ENCODE measurements at places on chromosomes 11 and 22.

GRCh38 chr11:70233034-70233433 is 29.9 kb downstream of the FADD start:
- DNase-seq = no peak

- DNase-seq = no peak
Measured at GRCh38 chr22:39089928-39090327, 7.1 kb upstream of the APOBEC3H start.

DNA sequence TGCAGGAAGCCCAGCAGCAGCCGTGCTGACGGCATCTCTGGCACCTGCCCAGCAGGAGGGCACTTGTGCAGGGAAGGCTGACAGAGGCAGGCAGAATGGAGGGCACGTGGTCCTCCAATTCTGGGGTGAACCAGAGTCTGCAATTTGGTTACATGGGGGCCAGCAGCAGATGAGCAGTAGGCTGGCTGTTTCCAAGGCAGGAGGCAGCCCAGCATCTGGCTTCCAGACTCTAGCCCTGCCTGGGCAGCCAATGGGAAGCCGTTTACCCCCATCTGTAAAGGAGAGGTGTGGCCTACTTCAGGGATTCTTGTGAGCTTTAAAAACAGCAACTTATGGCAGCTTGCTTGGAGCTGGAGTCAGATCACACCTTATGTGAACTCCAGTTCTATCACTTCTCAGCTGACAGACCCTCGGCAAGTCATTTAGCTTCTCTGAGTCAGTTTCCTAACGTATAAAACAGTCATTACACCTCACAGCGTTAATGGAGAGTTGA is 27.9 kb upstream of the RASL10A start:
- DNase-seq = no peak

- no peak for DNase-seq
Measured at GRCh38 chr11:126948563-126948962, 52.0 kb downstream of the KIRREL3 start.

- no peak for DNase-seq
Measured at GRCh38 chr11:66345316-66345649, 379 bp upstream of the BRMS1 start.

Measured in GM06990 (cell line).